Cortex of kidney (tissue), 1 donor: ENCODE measurements at places on chromosomes 16 and 17.

DNA sequence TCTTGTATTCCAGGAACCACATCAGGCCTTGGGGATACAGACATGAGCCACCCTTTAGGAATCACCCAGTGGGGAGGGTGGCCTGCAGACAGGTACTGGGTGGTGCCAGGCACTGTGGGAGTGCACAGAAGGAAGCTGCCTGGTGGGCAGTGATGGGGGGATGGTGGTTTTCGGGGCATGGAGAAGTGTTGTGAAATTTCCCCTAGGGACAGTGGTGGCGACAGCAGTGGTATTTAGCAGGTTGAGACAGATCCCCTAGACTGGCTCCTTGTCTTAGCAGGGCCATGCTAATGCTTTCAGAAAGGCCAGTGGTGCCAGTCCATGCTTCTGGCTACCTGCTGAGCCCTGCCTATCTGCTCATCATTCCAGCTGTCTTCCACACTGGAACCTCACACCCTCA, 129.6 kb downstream of the SPACA3 start:
- DNase-seq, result no peak

- DNase-seq, result no peak
Measured at GRCh38 chr16:14101415-14101814, 30.3 kb downstream of the MRTFB start.

DNA sequence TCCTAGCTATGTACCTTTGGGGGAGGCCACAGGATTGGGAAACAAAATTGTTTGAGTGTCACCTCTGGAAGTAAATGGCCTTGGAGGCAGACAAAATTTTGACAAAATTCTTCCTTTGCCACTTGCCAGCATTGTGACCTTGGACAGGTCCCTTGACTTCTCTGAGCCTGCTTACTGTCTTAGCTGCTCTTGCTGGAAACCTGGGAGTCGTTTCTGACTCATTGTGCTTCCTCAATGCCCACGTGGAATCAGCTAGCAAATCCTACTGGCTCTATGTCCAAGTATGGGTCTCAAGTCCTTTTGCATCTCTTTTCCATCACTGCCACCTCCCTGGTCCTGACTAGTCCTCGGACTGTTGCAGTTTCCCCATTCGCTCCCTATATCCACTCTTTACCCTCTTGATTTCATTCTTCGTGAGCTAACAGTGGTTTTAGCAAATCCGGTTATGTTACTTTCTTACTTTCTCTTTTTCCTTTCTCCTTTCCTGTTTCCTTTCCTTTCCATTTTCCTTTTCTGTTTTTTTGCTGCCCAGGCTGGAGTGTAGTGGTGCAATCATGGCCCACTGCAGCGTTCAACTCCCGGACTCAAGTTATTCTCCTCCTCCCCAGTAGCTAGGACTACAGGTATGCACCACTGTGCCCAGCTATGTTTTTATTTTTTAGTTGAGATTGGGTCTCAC, 68.1 kb upstream of the LGALS9 start:
- DNase-seq, result no peak

DNA sequence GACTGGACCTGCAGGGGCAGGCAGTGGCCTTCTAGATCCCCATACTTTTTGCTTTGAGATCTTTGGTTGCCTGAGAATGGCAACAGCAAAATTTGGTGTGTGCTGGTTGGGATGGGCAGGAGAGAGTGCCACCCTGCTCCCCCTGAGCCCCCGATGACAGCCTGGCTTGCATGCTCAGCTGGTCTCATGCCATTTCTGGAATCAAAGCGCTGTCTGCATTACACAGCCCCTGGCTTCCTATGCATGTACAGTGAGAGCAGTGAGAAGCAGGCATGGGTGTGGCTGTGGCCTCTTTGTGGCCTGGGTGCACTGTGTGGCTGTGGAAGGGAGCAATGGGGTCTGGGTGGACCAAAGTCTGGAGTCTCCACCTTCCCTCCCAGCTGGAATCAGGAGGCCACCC, 47.7 kb downstream of the NKD1 start:
- no peak for DNase-seq

GRCh38 chr16:60142619-60143347, 1408.7 kb upstream of the GOT2 start:
- no peak for DNase-seq

DNA sequence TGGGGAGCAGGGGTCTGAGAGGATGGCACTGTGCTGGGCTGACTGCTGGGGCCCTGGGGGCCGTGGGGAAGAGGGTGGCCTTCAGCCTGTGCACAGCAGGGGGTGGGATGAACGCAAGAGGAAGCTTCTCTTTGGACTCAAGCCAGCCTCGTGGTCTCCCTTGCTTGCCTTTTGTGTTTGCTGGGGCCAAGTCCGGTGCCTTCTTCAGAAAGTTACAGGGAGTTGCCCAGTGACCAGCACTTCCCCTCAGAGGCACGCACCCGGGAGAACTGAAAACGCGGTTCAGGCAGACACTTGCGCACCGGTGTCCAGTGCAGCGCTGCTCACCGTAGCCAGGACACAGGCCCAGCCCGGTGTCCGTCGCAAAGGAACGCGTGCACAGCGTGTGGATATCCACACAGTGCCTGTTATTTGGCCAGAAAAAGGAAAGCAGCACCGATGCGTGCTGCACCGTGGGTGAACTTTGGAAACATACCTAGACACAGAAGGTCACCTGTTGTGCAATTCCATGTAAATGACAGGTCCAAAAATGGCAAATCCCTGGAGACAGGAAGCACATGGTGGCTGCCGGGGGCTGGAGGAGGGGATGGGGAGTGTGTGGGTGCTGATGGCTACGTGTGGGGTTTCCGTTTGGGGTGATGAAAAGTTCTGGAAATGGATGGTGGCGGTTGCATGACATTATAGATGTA, 29.4 kb upstream of the NUDT16L1 start:
- no peak for DNase-seq

GRCh38 chr16:29993903-29994599, 1.4 kb downstream of the HIRIP3 start:
- no peak for DNase-seq

GRCh38 chr17:41943492-41943891, 13.1 kb downstream of the ODAD4 start:
- DNase-seq, result no peak

- DNase-seq, result no peak
Measured at GRCh38 chr17:2054262-2054511, 716 bp upstream of the HIC1 start.

DNA sequence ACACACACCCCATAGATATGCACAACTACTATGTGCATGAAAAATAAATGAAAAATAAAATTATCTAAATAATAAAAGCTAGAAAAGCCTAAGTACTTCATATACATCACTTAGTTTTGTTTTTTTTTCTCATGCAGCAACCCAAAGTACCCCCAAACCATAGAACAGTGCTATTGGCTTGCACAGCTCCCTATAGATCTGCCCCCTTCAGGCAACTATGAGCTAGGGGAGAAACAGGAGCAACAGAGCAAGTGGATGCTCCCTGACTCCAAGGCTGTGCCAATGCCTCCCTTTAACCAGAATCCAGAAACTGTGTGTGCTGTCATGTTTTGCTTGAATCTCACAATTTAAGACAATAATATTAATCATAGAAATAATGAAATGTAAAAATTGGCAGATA, 605.5 kb downstream of the TOX3 start:
- DNase-seq, result no peak

GRCh38 chr17:43366891-43367736, 31.7 kb upstream of the ARL4D start:
- no peak for DNase-seq

GRCh38 chr17:75573540-75573957, 14.1 kb upstream of the MYO15B start:
- no peak for DNase-seq

DNA sequence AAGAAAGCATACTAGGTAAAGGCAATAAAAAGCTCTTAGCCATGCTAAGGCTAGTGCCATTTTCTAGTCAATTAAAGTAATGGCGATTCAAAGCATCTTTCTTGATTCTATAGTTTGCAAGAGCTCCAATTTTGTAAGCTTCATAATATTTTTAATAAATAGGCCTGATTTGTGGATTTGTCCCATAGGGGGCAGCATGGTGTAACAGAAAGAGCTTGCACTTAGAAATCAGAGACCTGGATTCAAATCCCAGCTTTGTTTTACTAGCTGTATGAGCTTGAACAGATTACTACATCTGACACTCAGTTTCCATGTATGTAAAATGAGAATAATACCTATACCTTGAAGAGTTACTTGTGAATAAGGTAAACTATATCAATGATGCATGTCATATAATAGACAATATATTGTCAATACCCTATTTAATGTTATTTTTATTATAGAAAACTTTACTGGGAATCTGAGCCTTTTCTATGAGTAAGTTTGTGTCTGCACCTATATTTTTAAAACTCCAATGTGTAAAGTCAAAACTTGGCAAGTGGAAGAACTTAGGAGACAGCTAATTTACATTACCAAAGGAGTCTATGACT, 93.6 kb upstream of the NOG start:
- no peak for DNase-seq

DNA sequence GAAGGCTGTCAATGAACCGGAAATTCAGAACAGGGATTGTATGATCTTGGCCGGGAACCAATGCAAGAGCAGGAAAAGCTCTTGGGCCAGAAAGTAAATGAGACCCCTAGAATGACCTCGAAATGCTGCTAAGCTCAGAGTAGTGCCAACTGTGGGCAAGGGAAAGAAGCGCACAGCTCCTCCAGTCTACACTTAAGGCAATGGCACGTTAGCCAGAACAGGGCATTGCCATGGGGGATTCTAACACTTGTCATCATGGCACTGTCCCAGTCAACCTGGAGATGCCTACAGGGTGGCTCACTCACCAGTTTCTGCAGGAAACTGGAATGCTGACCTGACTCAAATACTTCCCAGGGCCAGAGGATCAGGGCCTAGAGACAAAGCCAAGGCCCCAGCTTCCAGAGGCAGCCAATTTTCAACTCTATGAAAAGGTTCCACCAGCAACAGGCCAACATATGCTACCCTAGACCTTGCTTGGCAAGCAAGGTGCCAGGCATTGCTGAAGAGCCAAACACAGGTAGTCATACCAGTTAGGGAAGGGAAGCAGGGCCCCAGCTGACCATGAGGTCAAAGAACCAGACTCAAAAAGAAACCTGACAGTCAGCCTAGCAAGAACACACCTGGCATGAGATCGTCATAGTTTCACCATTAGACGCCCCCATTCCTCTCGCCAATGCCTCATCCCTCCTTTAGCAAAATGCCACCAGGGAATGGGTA, 34.9 kb downstream of the ARHGAP17 start:
- no peak for DNase-seq

GRCh38 chr16:3242709-3243108, 7.8 kb upstream of the ZNF200 start:
- no peak for DNase-seq

DNA sequence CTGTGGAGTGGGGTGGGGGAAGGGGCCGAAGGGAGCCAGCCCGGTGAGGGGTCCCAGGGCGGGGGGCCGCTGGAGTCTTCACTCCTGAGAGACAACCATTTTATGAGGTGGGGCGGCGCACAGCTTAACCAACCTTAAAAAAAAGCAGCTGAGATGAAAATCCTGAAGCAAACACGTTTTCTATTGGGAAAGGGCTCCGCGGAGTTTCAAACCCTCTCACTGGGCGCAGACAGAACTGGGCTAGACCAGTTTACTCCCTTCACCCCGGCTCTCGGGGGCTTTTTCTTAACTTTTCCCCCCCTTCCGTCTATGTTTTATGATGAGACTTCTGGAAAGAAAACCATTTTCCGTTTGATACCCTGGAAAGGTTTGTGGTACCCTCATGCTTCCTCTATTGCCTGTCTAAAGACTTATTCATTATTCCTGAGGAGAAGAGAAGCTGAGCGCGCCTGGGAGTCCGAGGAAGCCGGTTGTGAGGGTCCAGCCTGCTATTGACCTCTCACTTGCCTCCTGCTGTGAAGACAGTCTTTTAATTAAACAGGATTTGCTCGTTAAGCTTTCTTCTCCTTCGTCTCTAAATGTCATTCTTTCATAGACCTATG, 482 bp upstream of the SSH2 start:
- DNase-seq, result no peak

DNA sequence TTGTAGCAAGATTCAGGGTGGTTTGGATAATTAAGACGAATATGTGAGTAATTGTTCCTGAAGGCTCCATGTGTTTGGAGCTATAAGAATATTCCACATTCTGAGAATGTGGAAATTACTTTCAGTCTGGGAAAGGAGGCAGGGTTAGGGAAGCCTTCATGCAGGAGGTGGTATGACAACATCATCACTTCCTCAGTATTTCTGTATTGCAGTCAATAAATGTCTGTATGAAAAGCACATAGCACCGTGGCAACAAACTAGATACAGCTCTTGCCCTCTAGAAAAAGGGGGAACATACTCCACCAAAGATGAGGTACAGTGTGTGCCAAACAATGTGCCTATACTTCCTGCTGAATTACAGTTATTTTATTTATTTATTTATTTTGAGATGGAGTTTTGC, 26.1 kb upstream of the DHRS7B start:
- DNase-seq, result no peak

DNA sequence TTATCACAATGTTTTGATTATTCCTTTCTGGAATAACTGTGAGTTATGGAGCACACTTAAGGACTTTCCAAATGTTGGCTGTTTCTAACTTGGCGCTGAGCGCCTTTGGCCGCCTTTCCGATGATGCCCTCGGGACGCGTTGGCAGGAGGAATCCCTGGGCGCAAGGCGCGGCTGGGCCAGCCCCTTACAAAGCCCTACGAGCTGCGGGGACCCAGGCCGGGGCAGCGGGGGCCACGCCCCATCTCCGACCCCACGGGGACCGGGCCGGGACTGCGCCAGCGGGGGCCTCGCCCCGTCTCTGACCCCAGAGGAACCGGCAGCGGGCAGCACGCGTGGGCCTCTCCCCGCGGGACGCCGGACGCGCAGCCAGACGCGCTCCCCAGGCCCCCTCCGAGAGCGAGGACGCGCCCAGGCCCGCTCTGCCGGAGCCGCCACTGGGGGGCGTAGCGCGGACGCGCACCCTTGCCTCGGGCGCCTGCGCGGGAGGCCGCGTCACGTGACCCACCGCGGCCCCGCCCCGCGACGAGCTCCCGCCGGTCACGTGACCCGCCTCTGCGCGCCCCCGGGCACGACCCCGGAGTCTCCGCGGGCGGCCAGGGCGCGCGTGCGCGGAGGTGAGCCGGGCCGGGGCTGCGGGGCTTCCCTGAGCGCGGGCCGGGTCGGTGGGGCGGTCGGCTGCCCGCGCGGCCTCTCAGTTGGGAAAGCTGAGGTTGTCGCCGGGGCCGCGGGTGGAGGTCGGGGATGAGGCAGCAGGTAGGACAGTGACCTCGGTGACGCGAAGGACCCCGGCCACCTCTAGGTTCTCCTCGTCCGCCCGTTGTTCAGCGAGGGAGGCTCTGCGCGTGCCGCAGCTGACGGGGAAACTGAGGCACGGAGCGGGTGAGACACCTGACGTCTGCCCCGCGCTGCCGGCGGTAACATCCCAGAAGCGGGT, at the start of gene GAA:
Gene GAA, plus strand, starts transcription at position 571 of the 935 bp plus-strand sequence. CDS start 3,006 bp downstream, outside the sequence.
- no peak for DNase-seq

GRCh38 chr17:76547183-76547641, 7.4 kb downstream of the PRCD start:
- no peak for DNase-seq
